ENCODE measurements at places on chromosomes 1 and 21.
A peak's percentile ranks its signal among the peaks of the same experiment; 100 is the strongest.

GRCh38 chr1:89755591-89755990, 65.2 kb upstream of the LRRC8D start:
- DNase-seq = no peak

GRCh38 chr1:183353597-183353996, 64.6 kb downstream of the NMNAT2 start:
- DNase-seq = no peak

- DNase-seq = no peak
Measured at GRCh38 chr1:94468708-94469107, 50.5 kb downstream of the ABCD3 start.

DNA sequence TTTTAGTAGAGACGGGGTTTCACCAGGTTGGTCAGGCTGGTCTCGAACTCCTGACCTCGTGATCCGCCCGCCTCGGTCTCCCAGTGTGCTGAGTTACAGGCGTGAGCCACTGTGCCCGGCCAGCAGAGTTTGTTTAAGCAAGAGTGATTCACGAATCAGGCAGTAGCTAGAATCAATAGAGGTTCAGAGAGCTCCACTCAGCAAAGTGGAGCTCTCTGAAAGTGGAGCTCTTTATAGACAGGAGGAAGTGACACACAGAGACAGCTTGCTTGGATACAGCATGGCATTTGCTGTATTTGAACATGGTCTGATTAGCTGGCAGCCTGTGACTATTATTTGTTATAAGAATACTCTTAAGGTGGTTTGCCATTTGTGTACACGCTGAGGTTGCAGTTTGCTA, 27.1 kb upstream of the CD34 start:
- no peak for DNase-seq

DNA sequence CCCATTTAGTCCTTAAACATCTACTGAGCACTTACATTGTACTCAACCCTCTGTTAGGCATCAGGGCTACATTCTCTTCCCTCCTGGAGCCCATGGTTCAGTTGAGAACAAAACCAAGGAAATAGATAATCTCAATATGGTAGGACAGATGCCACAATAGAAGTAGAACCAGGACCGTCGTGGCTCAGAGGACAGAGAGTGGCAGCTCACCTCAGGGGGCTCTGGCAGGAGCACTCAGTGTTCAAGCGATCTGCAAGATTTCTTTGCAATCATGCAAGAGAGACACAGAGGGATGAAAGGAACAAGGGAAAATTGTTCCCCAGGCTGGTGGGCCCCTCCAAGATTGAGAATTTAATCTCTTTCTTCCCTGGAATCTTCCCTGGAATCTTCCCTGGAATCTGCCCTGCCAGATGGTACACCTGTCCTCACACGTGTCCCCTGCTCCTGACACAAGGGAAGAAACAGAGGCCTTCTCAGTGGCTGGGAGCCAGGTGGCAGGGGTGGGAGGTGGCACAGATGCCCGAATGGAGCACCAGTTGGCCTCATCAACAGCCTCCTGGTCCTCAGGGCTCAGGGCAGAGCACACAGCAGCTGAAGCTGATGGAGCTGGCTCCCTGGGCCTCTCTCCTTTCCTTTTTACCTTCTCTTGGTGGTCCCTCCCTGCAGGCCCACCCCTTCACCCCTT, 135.4 kb downstream of the PLXNA2 start:
- no peak for DNase-seq

GRCh38 chr21:15028186-15028585, 36.6 kb downstream of the NRIP1 start:
- no peak for DNase-seq

- DNase-seq = no peak
Measured at GRCh38 chr1:64915381-64916274, 50.7 kb downstream of the JAK1 start.

GRCh38 chr21:35024513-35024912, 24.6 kb downstream of the RUNX1 start:
- DNase-seq = no peak

DNA sequence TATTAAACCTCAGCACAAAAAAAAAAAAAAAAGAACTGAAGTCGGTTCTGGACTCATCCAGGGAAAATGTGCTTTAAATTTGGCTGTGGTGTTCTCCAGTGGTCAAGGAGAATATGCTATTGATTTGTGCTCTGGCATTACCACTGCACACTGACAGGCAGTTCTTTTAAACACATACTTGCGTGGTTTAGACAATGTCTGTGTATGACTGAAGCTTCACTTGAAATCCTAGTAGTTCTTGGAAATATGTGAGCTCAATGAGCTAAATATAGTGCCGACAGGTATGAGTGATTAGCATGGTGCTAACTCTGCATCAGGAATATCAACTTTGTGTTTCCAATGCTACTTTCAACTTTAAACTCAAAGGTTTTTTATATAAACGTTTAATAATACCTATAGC, 415.6 kb downstream of the SMYD3 start:
- DNase-seq = peak; percentile 24

DNA sequence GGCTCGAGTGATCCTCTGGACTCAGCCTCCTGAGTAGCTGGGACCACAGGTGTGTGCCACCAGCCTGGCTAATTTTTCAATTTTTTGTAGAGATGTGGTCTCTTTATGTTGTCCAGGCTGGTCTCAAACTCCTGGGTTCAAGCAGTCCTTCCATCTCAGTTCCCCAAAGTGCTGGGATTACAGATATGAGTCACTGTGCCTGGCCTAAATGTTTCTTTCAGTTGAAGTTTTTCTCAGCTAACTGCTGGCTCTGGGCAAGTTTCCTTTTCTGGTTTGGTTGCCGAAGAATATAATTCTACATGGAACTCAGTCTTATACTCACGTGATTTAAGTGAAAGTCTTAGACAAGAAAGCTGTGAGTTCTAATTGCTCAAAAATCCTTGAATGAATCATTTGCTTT, 57.0 kb downstream of the SASS6 start:
- DNase-seq = no peak

DNA sequence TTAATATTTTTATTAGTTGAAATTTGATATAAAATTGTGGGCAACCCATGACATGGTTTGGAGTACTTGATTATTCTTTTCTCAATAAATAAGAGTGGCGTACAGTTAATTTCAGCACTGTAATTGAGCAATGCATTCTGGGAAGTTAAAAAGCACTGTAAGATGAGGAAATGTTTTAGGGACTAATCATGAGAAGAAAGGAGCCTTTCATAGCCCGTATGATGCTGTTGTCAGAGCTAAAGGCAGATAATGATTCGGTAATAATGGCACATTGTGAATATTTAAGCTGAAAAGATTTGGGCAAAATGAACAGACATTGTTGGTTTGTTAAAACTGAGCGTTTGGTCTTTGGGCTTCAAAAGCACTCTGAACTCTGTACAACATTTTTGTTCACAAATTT, 139.3 kb downstream of the NFIA start:
- no peak for DNase-seq

DNA sequence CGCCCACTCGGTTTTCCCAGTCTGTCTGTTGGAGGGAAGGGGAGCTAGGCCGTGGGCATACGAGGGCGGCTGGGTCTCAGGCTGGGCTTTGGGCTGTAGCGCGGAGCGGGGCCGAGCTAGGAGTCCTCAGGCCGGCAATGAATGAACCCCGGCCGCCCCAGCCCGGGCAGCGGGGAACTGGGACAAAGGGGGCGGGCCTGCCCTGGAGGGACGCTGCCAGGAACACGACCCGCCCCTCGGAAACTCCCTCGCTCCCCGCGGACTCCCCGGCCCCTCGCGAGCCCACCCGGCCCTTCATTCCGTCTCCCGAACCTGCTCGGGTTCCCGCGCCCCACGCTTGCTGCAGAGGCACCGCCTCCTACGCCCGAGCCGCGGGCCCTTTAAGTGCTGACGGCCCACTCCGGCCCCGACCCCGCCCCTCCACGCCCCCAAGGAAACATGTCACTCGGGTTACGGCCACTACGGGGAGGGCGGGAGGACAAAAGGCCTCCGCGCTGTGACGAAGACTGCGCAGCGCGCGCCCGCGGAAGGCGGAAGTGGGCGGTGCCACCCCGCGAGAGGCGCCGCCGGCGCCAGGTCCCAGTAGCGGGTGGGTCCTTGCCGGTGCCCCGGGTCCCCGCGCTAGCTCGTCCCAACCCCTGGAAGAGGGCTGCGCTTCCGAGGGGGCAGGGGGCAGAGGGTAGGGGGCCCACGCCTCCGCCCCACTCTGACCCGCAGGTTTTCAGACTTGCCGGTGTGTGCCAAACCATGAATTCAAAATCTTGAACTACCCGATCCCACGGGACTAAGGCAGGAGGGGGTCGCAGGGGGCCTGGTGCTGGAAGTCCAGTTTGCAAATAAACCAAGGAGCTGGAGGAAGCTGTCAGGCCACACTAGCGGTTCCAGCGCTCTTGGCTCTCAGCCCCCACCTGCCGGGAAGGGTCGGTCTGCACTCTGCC, at the start of gene GALE:
TSS of gene GALE (minus strand) at position 355 of the 938 bp plus-strand sequence. CDS start 1,747 bp downstream, outside the sequence.
- peak; percentile 98 for DNase-seq

- no peak for DNase-seq
Measured at GRCh38 chr1:55703726-55704363, 488.7 kb upstream of the USP24 start.

DNA sequence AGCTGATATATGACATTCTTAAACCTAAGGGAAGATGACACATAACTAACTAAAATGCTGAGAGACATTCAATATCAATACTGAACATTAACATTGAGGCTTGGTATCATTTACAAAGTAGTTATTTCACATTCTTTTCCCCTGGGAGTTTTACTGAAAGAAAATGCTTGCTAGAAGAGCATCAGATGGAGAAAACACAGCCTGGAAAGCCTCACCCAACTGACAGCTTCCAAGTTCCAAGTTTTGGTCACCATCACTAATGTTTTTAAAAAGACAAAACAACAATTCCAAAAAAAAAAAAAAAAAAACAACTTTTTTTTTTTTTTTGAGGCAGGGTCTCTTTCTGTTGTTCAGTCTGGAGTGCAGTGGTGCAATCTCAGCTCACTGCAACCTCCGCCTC, 80.6 kb downstream of the DSCAM start:
- no peak for DNase-seq

DNA sequence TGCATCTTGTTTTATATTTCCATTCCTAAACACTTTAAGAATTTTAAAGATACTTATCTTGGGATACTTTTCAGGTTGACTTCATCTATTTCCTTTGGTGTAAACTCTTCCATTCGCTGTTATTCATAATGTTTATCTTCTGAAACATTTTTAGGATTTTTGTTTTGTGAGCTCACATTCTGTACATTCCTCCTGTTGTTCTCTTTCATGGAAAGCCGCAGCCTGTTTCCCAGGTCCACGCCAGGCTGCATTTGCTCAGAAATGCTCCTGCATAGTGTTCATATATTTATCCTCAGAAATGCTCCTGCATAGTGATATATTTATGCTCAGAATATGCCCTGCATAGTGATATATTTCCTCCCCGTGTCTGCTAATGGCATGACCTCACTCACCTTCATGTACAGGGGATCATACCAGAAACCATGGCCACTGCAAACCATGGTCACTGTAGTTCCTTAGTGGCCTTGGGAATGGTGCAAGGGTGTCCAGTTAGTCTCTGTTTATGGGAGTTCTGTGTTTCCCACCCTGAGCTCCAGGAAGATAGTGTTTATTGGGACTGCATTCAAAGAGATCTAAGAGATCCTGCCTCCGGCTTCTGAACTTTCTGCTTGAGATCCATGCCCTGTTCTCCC, 153.9 kb upstream of the GREM2 start:
- no peak for DNase-seq

- DNase-seq = no peak
Measured at GRCh38 chr1:23936481-23937176, 23.0 kb upstream of the PNRC2 start.

DNA sequence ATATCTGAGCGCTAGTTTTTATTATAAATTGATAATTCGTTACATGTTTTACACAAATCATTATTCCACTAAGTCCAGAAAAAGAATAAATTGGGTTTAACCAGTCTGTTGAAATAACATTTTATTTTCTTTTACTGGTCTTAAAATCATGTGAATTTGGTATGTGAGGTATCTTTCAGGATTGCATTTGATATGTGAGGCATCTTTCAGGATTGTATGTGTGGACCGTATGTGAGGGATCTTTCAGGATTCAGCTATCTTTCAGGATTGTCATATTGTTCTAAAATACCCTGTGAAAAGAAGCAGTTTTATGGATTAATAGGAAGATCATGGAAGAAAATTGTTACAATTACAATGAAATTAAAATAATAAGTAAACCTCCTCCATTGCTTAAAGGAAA, 42.9 kb downstream of the USP25 start:
- DNase-seq = no peak

DNA sequence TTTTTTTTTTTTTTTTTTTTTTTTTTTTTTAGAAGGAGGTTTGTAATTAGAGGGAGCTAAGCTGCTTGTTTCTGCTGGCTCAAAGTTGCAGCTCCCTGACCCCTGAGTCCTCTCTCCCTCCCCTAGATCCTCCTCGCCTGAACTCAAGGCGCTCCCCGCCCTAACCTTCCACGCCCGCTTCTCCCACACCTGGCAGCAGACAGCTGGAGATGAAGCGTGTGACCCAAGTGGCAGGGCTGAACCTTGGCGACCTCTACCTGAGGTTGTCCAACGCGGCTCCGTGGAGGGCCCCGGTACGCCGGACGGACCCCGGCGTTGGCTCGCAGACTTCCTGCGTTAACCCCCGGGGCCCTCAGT, 795 bp downstream of the NGF start:
- DNase-seq = peak; percentile 34

DNA sequence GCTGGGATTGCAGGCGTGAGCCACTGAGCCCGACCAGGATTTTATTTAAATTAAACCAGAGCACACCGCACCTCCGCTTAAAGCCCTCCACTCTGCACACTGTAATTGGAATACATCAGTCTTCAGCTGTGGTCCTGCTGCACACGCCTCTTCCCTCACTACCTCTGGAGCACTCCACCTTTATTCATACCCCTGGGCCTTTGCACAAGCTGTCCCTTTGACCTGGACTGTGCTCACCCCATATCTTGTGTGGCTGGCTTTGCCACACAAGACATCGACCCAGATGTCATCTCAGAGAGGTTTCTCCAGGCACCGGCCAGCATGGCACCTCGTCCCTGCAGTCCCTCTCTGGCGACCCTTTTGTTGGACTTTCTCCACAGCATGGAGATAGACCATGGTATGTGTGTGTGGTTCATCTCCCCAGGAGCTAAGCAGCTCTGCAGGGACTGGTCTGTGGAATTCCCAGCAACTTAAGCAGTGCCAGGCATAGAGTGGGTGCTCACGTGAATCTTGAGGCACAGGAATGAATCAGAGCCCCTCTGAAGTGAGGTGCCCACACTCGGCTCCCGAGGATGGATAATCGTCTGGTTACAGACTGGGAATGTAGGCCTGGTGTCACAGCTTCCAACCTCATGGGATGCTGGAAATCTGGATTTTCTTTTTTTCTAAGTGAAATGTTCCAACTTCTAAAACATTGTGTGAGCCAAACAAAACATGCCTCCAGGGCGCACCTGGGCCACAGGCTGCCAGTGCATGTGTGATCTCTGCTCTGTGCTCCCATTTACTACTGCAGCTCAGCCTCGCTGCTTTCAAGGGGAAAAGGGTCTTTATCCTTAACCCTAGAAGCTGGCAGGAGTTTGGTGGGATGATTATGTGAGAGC, 61.9 kb downstream of the EVA1C start:
- DNase-seq = no peak

Data from right hindlimb (tissue), 1 donor.